NCI-H2081 (cell line): ENCODE measurements at places on chromosomes 11 and 22.

DNA sequence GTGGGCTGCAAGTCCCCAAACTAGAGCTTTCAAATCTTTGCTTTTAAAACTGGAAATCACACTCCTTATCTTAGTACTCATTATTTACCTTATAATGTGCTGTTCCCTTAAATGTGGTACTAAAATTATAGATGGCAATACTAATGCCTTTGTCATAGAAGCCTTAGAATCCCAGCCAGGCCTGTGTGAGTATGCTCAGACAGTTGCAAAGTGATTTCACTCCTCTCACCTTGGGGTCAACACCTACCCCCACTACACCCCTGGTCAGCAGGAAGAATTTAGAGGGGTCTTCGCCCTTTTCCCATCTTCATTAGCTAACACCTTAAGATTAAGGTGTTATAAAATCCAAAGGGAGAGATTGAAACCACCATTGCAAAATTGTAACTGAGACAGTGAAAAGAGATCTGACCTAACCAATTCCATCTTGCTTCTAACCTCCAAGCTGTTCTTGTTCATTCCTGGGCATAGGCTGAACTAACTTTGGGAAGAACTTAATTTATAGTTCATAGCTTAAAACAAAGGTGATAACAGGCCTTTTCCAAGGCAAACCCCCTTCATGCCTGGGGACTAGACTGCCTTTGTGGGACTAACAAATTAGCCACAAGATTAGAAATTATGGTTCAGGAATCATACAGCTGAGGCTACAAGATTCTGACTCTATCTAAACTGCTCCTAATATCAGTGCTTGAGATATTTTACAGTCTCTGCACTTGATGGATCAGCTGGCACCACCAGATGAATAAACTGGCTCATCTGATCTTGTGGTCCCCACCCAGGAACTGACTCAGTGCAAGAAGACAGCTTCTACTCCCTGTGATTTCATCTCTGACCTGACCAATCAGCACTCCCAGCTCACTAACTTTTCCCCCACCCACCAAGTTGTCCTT, 10.4 kb upstream of the MRPL17 start:
- DNase-seq = no peak

DNA sequence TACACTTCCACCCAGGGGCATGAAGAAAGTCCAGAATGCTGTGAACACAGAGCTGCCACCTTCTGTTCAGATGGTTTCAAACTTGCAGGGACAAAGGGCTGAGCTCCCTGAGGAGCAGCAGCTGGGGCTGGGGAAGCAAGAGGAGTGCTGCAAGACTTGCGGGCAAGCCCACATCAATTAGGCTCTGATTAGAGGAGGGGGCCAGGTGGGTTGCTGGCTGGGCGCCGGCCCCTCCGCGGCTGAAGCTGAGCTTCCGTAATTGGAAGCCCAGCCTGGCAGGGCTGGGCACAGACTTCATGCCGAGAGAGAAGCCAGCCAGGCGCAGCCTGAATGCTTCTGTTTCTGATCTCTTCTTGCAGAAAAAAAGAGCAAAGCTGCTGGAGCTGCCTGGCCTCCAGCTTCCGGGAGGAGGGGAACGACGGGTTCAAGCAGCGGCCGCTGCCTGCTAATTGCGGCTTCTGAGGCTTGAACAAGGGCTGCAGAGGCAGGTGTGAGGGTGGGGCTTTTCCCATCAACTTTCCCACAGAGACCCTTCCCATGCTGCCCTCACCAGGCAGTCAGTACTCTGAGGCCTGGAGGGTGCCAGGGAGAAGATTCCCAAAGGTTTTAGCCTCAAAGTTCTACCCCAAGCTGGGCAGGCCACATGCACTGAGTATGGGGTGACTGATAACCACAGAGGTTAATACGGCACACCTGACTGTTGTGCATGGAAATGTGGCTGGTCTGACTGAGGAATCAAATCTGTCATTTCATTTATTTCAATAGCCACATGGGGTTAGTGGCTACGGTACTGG, 91.1 kb upstream of the LMO1 start:
- DNase-seq = peak; percentile 69

DNA sequence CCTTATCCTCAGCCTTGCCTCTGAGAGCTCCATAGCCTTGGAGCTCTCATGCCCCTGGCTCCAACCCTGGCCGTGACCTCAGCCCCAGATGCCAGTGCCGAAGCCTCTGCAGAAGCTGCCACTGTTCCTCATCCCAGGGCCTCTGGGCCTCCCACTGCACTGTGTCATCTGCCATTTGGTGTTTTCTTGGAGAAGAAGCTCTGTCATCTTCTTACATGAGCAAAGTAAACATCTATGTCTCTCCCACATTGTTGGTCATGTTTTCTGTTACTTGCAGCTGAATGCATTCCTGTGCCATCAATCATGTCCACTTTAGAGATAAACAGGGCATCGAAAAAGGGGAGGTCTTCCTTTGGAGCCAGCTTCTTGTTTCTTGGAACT, 45.0 kb upstream of the FTH1 start:
- DNase-seq = no peak

- DNase-seq = no peak
These were observed 18.7 kb downstream of the ALG12 start for GRCh38 chr22:49899530-49899929.

GRCh38 chr11:39221550-39222138, 2237.8 kb downstream of the LRRC4C start:
- DNase-seq = no peak

- no peak for DNase-seq
These were observed 29.8 kb upstream of the OR56B4 start for GRCh38 chr11:6077723-6078122.

GRCh38 chr11:129317571-129317970, 58.1 kb upstream of the BARX2 start:
- no peak for DNase-seq

DNA sequence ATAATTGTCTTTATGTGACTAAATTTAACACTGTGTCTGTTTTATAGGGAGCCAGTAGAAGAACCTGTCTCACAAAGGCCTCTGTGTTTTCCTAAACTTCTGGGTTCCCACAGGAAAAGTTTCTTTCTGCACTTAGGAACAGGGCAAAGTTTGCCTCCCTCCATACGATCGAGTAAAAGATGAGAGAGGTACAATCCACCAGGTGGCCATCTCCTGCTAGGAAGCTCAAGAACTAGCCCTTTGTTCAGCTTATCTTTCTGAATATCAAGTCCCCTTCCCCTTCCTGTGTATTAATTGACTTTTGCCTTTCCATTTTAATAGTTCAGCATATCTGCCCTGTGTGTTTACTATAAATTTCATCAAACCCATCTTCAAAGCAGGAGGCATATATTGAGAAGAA, 18.0 kb downstream of the CSNK2A3 start:
- no peak for DNase-seq
